CD8-positive, alpha-beta memory T cell (primary cell): ENCODE measurements at places on chromosomes 4 and X.

- no peak for DNase-seq
These were observed 444.1 kb downstream of the BCOR start for GRCh38 chrX:39653691-39654090.

DNA sequence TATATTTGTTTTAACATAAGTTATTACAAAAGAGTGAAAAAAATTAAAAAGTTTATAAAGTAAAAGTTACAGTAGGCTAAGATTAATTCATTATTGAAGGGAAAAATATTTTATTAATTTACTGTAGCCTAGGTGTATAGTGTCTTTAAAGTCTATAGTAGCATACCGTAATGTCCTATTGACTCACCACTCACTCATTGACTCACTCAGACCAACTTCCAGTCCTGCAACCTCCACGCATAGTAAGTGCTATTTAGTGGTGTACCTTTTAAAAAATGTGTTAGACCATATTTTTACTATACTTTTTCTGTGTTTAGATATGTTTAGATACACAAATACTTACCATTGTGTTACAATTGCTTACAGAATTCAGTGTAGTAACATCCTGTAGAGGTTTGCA lies 841.1 kb downstream of the CENPC start:
- no peak for DNase-seq

- DNase-seq = no peak
These were observed 3.3 kb downstream of the NLGN4X start for GRCh38 chrX:6225288-6225910.

- no peak for DNase-seq
These were observed 10.0 kb upstream of the ANXA10 start for GRCh38 chr4:168082379-168082778.

DNA sequence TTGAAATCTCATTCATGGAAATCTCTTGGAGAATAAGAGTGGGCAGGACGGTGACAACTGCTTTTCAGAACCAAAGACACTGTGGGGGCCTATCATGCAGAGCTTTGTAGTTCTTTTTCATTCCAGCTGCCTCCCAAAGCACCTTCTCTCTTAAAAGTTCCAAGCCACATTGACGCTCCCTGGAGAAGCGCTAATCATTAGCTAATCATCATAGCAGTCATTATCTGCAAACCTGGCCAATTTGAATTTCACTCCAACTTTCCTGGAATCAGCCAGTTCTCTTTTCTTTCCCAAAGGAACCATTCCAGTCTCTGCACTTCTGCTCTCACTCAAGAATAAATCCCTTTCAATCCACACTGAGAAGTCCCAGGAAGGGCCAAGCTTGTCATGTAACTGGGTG lies 1144.1 kb upstream of the IGFBP7 start:
- no peak for DNase-seq

DNA sequence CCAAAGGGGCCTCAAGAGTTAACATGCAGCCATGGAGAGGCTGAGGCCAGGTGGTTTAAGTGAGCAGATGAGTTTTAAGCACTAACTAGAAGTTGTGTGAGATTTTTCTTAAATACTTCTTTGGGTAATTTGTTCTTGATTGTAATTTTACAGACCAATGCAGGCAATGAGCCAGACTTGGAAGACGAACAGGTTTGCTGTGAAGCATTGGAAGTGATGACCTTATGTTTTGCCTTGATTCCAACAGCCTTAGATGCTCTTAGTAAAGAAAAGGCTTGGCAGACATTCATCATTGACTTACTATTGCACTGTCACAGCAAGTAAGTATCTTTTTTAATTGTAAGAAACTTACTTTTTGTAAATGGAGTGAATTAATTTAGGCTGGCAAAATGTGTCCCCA lies 103.9 kb downstream of the USP9X start:
- DNase-seq = no peak

GRCh38 chrX:130861462-130861861 lies 41.5 kb downstream of the ENOX2 start:
- no peak for DNase-seq
